ENCODE measurements at places on chromosomes 12 and 14.

DNA sequence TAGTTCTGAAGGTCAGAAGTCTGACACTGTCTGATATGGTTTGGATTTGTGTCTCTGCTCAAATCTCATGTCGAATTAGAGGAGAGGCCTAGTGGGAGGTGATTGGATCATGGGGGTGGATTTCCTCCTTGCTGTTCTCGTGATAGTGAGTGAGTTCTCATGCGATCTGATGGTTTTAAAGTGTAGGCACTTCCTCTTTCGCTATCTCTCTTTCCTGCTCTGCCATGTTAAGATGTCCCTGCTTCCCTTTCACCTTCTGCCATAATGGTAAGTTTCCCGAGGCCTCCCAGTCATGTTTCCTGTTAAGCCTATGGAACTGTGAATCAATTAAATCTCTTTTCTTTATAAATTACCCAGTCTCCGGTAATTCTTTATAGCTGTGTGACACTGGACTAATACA is 84.1 kb upstream of the TMTC1 start:
- no peak for DNase-seq

GRCh38 chr12:95701275-95701674 is 89.3 kb downstream of the NTN4 start:
- no peak for DNase-seq

- DNase-seq: no peak
These were observed 1.3 kb downstream of the TEAD4 start for GRCh38 chr12:2960390-2960956.

DNA sequence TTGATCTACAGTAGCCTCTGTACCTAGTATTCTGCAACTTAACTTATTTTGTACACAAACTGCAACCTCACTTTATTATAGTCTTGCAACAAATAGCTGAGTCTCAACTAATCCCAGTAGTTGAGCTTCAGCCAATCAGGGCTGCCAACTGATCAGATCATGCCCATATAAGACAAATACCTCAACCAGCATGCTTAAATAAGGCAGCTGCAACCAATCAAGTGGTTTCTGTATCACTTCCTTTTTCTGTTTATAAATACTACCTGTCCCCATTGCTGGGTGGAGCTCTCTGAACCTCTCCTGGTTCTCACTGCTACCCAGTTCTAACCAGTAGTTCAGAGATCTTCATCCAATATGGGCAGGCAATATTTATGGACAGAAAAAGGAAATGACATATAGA is 248.5 kb upstream of the FBXO33 start:
- no peak for DNase-seq

DNA sequence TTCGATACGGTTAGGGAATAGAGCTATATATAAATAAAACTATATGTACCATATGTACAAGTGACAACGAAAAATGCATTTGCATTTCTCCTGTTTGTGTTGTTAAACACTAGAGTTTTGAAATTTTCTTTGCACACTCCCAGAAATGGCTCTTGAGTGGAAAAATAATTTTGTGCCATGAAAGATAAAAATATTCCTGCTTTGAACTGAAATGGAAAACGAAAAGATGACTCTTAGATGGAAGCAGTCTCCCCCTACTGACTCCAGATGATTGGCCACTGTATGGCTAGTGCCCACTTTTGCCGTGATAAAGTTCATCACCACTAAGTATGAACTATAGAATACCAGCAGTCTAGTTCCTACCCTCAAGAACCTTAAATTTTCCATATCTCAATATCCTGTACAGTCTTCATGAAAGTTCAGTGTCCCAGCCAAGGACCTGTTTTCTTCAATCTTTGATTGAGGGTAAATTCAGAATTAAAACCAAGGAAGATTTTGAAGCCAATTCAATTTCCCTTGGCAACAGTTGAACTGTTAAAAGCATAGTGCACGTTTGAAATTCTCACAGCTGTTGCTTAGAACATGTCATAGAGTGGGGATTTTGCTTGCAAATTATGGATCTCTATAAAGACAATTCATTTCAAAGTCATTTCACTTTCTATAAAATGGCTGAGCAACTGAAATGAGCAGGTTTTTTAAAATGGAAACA is 1.6 kb upstream of the PPP2R5E start:
- DNase-seq: peak; percentile 47
